ENCODE measurements at places on chromosomes 12 and 14.

- no peak for DNase-seq
Observed at GRCh38 chr14:74841230-74842207, 34.4 kb downstream of the PROX2 start.

GRCh38 chr14:34027990-34028495, 77.2 kb upstream of the EGLN3 start:
- no peak for DNase-seq

- DNase-seq, result no peak
Observed at GRCh38 chr14:82757776-82758175, 1224.1 kb upstream of the SEL1L start.

- no peak for DNase-seq
Observed at GRCh38 chr14:87044807-87045206, 948.2 kb downstream of the GALC start.

DNA sequence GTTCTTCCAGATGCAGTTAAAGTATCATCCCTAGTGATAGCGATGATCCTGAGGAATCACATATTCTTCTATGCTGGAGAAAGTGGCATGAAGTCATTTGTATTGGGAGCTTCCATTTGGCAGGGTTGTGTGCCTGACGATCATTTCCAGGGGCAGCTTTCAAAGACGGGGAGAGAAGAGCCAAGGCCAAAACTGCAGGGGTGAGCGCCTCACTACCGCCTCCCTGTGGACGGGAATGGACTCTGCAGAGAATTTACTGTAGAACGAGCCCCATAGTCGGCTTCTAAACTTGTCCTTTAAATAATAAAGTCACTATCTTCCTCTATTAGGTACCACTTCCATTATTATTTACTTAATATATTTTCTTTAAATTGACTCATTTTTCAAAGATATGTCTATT, 555.9 kb upstream of the TMEM132C start:
- DNase-seq, result no peak

DNA sequence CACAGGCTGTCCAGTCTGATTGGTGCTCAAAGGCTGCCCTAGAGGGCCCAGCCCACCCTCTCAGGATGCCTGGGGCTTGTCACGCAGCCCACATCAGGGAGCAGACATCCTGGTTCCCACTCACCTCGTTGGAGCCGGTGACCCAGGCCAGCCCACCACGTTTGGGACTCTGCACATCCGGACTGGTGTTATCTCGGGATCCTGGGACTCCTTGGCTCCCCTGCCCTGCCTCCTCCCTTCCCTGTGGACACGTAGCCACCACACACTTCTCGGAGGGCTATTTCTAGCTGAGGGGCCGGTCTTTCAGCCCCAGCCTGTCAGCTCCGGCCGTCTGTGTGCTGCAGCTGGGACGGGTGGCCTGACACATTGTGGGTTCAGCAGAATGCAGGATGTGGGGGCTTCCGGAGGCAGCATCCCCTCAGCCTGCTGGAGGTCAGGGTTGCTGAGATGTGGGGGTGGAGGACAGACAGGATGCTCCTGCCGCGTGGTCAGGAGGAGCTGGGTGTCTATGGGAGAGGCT, 12.8 kb upstream of the FGF23 start:
- no peak for DNase-seq

- DNase-seq, result no peak
Observed at GRCh38 chr12:117127933-117128823, 29.0 kb upstream of the TESC start.

DNA sequence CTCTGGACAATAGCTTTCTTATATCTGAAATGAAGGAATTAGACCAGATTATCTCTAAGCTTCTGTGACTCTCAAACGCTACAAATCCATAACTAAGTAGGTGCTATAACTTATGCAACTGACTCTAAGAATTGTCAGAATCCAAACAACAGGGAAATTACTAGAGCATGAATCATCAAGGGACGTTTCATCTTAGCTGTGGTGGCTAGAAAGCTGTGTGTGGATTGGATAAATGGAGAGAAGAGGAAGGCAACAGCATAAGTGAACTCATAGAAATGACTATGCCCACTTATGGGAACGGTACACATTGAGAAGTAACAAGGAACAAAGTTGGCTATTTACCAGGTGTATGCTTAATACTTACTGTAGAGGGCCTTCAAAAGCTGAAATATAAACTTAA, 96.0 kb upstream of the NEDD1 start:
- DNase-seq, result no peak

GRCh38 chr14:73467800-73468199, 9.5 kb upstream of the NUMB start:
- no peak for DNase-seq

GRCh38 chr14:51527073-51527472, 124.6 kb upstream of the FRMD6 start:
- DNase-seq, result no peak

DNA sequence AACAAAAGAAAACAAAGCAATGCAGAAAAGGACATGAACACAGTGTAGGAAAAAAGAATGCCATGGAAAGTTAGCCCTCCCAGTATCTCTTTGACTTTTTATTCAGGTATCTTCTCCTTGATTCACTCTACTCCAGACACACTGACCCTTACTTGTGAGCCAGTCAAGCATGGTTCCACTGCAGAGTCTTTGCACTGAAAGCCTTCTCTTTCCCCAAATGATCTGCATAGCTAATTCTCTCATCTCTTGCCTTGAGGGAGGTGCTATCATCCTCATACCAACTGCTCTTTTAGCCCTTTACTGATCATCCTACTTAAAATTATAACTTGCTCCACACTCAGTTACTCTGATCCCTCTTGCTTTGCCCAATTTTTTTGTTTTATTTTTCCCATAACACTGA, 101.2 kb upstream of the SLC16A7 start:
- DNase-seq, result no peak

- no peak for DNase-seq
Observed at GRCh38 chr14:31243860-31244259, 36.3 kb upstream of the HECTD1 start.

GRCh38 chr12:57464569-57464968, 5.0 kb downstream of the GLI1 start:
- no peak for DNase-seq

DNA sequence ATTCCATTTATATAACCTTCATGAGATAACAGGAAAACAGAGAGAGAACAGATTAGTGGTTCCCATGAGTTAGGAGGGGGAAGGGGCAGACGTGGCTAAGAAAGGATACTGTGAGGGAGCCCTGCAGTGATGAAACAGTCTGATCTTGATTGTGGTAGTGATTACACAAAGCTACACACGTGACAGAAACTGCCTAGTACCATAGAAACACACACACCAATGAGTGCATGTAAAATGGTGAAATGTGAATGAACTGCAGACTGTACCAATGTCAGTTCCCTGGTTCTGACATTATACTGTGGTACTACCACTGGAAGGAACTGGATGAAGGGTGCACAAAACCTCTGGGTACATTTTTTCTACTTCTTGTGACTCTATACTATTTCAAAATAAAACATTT, 36.9 kb downstream of the NRDE2 start:
- DNase-seq, result no peak

GRCh38 chr12:101924618-101925017, 47.2 kb downstream of the DRAM1 start:
- DNase-seq, result no peak

DNA sequence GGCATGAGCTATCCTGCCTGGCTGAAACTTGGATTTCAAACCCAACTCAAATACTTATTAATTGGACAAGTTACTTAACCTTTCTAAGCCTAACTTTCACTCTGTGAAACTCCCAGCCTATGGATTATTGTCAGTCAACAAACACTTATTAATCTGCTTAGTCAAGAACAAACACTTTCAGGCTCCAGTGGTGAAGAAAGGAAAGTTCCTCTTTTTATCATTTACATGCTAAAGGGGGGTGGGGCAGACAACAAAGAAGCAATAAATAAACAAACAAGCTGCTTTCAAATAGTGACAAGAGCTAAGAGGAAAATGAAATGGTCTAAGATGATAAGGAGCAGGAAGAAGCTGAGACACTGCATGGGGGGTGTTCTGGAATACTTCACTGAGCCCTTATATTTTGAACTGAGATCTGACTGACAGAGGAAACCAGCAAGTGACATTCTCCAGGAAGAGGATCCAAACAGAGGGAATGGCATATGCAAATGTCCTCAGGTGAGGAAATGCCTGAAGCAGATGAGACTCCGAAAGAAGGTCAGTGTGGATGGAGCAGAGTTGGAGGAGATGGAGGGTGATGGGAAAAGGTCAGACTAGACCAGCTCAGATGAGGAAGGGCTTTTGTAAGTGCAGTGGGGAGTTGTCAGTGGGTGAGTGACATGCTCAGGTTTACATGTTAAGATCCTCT, 259.6 kb downstream of the ITPR2 start:
- DNase-seq, result no peak

DNA sequence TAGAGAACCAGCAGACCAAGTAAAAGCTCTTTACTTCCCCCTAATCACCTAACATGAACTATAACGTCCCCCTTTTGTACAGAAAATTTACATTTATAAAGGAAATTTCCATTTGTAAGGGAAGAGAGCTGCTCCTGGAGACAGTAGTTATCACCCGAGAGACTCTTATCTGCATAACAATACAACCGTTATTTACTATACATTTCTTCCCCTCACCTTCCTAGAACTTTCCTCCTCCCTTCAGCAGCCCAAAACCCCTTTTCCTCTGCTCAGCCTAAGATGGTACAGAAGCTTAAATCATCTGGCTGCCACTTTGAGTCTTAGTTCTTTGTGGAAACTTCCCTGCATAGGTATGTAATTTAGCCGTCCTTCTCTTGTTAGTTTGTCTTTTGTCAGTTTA, 40.4 kb upstream of the ETV6 start:
- no peak for DNase-seq

DNA sequence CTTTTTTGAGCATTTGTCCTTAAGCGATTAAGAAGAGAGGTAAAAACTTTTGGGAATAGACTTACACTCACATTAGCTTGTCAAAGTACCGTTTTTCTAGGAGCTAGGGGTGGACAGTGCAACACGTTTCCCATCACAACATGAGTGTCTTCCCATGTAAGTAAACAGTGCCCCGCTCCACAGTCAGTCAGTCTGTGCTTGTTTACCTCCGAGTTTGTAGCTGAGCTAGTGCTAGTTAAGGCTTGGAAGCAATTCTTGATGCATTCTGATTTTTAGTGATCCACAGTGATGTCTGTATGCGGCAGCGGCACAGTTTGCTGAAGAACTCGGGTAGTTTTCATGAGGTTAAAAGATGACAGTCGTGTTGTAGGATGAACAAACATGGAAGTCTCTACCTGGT, 941 bp downstream of the ZDHHC17 start:
- no peak for DNase-seq

DNA sequence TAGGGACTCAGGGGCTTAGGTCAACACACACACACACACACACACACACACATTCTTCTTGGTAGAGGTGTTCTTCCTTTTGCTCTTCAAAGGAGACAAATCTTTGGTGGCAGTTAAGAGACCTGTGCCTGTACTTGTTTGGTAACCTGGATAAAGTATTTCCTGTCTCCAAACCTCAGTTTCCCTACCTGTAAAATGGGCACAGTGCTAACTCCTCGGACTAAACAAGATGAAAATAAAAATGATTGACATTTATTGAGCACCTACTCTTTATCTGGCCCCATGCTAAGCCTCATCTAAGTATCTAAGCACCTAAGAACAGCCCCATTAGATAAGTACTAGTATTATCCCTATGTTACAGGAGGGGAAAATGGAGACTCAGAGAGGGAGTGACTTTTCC, 220.8 kb upstream of the MYL2 start:
- no peak for DNase-seq

DNA sequence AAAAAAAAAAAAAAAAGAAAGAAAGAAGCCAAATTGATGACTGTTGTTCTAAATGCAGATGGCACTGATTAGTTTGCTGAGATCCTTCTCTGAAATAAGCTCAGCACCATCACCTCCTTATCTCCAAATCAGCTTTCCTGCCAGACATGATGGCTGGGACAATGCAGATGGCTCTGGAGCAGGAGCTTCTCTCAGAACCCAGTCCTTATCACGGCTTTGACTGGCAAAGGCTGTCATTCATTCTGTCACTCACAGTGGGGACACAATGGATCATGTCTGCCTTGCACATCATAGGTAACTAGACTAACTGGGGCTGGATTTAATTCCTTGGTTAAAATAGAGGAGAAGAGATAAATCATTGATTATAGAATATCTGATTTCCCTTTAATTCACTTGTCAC, 146.3 kb downstream of the PDZRN4 start:
- no peak for DNase-seq

- no peak for DNase-seq
Observed at GRCh38 chr12:111976860-111977259, 36.1 kb downstream of the TMEM116 start.

DNA sequence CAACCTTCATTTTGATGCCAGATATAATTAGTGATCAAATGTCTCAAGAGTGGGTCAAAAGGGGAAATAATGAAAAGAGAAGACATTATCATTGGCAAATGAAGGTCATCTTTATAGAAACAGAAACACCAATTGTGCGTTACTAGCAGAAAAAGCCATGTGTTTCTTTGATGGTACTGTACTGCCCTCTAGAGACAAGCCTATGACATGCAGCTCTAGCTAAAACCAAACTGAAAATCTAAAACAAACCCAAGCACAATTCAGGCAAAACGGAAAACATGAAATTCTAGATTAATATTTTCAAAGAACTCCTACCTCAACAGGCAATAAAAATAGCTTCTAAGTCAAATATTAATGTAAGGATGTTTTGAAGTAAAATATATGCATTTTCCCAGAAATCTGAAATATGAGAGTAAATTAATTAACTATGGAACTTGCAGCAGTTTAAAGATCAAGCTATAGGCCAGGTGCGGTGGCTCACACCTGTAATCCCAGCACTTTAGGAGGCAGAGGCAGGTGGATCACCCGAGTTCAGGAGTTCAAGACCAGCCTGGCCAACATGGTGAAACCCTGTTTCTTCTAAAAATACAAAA, 115.4 kb downstream of the KLHL28 start:
- peak; percentile 6 for DNase-seq

DNA sequence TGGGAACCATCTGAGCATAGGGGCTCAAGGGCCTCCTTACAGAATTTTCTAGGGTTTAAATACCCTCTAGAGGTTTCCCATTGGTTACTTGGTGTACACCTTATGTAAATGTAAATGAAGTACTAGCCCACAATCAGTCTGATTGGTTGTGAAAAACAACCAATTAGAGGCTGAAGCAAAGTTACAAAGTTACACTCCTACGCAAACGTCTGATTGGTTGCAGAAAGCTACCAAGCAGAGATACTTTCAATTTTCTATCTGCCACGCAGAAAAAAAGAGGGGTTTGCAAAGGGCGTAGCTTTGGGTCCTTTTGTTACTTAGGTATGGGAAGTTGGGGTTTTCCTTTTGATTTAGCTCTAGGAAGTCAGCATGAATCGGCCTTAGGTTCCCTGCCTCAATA, 1.8 kb upstream of the TMEM19 start:
- DNase-seq, result no peak

GRCh38 chr12:123908884-123909725, 63.5 kb downstream of the CCDC92 start:
- DNase-seq, result no peak

GRCh38 chr12:86777325-86777724, 521.1 kb upstream of the MGAT4C start:
- no peak for DNase-seq

Data from urinary bladder (tissue), 4 donors.